ENCODE measurements at places on chromosomes 7 and 10.

- H3K36me3 ChIP-seq = no peaks in the 10 kb centered on the region
- H3K4me3 ChIP-seq = no peak overlapping the region
- no peaks in the 10 kb centered on the region for H3K4me1 ChIP-seq
- DNase-seq = no peak
- H3K27me3 ChIP-seq = no peaks in the 10 kb centered on the region
Measured at GRCh38 chr7:41964849-41965745, 262.2 kb upstream of the INHBA start.

DNA sequence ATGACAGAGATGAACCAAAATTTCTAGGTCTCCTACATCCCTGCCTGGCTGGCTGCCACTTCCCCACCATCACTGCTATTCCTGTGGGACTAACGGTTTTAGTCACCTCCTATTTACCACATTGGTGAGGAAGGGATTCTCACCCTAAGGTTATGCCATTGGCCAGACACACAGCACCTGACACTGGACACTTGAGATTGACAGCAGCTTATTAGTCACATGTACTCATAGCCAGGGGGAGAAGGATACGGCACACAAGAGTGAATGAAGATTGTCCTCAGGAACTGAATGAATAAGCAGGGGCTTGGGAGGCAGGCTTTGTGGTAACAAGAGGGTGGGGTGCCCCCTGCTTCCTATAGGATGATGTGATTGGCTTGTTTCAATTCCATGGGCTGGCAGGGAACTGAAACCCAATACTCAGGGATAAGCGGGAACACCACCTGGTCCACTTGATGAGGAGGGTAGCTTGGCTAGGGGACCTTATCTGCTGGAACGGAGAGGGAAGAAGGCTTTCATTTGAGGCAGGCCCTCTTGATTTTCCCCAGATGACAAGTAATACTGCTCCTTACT is 99.0 kb downstream of the SPAG6 start:
- no peak overlapping the region for H3K4me3 ChIP-seq
- H3K27me3 ChIP-seq = no peaks in the 10 kb centered on the region
- H3K4me1 ChIP-seq = peaks cover 48% of the 10 kb centered on the region
- no peak for DNase-seq

DNA sequence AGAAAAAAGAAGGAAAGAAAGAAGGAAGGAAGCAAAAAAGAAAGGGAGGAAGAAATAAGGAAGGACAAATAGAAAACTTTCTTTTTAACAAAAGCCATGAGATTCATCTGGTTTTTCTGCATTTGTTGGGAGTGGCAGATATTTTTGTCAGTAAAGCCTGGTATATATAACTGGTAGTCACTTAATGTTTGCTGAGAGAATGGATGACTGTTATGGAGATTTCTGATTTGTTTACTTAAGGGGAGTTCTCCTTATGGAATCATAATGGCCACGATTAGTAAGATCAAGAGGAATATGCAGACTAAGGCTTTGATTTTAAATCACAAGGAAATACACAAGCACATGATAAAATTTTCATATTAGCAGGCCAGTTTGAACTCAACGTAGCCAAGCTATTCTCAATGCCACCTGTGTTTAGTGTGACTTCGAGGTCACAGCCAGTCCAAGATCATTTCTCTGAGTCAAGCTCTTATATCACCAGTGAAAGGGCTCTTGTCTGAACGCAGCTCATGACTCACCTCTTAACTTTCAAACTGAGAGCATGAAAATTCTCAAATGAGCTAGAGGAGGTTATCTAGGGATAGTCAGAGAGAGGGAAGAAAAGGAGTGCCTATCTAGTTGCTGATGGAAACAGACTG is 445.1 kb upstream of the ZMIZ1 start:
- H3K36me3 ChIP-seq = no peaks in the 10 kb centered on the region
- no peak for DNase-seq
- H3K27ac ChIP-seq = no peak overlapping the region
- no peaks in the 10 kb centered on the region for H3K27me3 ChIP-seq
- H3K4me3 ChIP-seq = no peak overlapping the region

GRCh38 chr7:80132594-80132993 is 2.0 kb upstream of the GNAI1 start:
- H3K4me1 ChIP-seq = 0 out of 2 replicates have a peak, but pooled peaks cover 6% of the 10 kb centered on the region
- no peak overlapping the region for H3K4me3 ChIP-seq
- H3K27ac ChIP-seq = no peak overlapping the region
- H3K27me3 ChIP-seq = 0 out of 2 replicates have a peak, but pooled peaks cover 1% of the 10 kb centered on the region

DNA sequence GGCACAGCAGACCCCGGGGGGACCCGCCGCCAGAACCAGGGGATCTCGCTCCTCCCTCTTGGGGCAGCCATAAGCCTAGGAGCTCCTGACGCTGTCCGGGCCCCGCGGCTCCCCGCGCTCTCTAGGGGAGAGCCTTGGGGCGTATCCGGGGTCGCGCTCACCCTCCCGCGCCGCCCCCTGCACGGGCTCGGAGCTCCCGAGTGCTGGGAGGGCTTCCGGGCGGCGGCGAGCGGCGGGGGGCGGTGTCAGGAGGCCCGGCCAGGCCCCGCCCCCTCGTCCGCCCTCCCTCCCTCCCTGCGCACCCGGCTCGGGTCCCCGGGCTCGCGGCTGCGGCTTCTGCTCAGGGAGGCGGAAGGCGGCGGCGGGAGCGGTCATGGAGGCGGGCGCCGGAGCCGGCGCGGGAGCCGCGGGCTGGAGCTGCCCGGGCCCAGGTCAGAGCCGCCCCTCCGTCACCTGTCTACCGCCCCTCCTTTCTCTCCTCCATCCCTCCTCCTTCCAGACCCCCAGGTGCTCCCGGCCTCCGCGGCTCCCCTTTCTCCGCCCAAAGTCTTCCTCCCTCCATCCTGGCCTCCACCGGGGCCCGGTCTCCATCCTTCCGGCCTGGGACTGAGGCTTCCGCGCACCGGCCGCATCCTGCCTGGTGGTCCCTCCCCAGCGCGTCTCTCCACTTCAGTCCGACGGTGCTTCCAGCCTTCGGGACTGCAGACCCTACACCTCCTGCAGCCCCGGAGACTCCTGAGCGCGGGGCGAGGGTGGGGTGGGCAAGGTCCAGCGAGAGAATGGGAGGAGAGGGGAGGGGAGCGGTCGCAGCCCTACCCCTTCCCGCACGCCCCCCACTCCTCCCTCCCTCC is at the start of gene CCDC136:
TSS of gene CCDC136 (plus strand) at position 848 of the 851 bp plus-strand sequence. CDS start 444 bp downstream, outside the sequence.
- H3K4me3 ChIP-seq = peak within 1 kb of the TSS; percentile 82
- H3K27ac ChIP-seq = no peak within 1 kb of the TSS
- no peaks in the 10 kb centered on the region for H3K36me3 ChIP-seq
- peak; percentile 78 for DNase-seq
- H3K27me3 ChIP-seq = peaks cover 1% of the 10 kb centered on the region

GRCh38 chr7:10913457-10913856 is 60.2 kb upstream of the PHF14 start:
- H3K36me3 ChIP-seq = no peaks in the 10 kb centered on the region
- no peaks in the 10 kb centered on the region for H3K27me3 ChIP-seq
- no peak overlapping the region for H3K4me3 ChIP-seq
- H3K27ac ChIP-seq = no peak overlapping the region
- no peak for DNase-seq

- no peaks in the 10 kb centered on the region for H3K4me1 ChIP-seq
- no peak for DNase-seq
- H3K36me3 ChIP-seq = no peaks in the 10 kb centered on the region
- no peak overlapping the region for H3K27ac ChIP-seq
- no peaks in the 10 kb centered on the region for H3K27me3 ChIP-seq
Measured at GRCh38 chr7:85185424-85186082, 1.3 kb downstream of the SEMA3D start.

- H3K36me3 ChIP-seq = no peaks in the 10 kb centered on the region
- H3K4me1 ChIP-seq = no peaks in the 10 kb centered on the region
- H3K4me3 ChIP-seq = no peak overlapping the region
- H3K27ac ChIP-seq = no peak overlapping the region
- no peaks in the 10 kb centered on the region for H3K27me3 ChIP-seq
Measured at GRCh38 chr10:6871128-6871527, 291.1 kb upstream of the PRKCQ start.

DNA sequence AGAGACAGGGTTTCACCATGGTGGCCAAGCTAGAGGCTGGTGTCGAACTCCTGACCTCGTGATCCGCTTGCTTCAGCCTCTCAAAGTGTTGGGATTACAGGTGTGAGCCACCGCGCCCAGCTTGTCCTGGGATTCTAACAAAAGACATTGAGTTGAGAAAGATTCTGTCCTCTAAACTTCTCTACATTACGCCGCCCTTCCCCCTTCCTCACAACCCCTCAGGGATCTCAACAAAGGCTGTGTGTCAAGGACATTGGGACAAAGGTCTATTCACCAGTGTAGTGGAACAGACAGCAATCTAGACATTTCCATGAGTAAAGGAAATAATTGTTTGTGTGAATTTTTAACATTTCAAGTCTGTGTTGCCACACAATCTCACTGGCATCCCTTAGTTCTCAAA is 68.8 kb upstream of the KIF5B start:
- no peaks in the 10 kb centered on the region for H3K36me3 ChIP-seq
- no peaks in the 10 kb centered on the region for H3K27me3 ChIP-seq
- DNase-seq = no peak
- peak overlapping the region; percentile 26 for H3K27ac ChIP-seq
- H3K4me3 ChIP-seq = no peak overlapping the region

DNA sequence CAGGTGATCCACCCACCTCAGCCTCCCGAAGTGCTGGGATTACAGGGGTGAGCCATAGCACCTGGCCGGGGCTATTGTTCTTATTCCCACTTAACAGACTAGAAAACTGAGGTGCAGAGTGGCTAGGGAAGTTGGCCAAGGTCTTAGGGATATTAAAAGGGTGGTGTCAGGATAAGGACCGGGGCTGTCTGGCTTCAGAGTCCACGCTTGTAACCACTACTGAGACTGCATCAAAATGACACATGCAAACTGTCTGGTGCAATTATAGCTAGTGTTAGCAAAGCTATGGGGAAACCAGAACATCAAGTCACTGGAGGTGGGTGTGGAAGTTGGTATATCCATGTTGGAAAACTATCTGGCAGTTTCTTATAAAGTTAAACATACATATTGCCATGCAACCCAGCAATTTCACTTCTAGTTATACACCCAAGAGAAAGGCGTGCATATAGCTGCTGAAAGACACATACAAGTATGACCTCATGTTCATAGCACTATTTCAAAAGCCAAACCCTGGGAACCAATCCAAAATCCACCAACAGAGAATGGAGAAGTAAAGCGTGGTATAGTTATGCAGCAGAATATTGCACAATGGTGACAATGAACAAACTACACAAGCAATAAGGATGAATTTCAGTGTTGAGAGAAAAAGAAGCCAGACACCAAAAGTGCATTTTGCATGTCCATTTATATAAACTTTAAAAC is 33.9 kb upstream of the EEPD1 start:
- no peak for DNase-seq
- no peaks in the 10 kb centered on the region for H3K36me3 ChIP-seq
- H3K4me1 ChIP-seq = peaks cover 3% of the 10 kb centered on the region
- H3K27me3 ChIP-seq = no peaks in the 10 kb centered on the region
- H3K4me3 ChIP-seq = no peak overlapping the region

- H3K27ac ChIP-seq = peak overlapping the region; percentile 88
- H3K4me1 ChIP-seq = peaks cover 23% of the 10 kb centered on the region
- no peak overlapping the region for H3K4me3 ChIP-seq
- H3K27me3 ChIP-seq = no peaks in the 10 kb centered on the region
Measured at GRCh38 chr7:129969881-129970446, 17.2 kb upstream of the UBE2H start.

GRCh38 chr10:86053675-86054074 is 312.9 kb downstream of the GRID1 start:
- H3K27me3 ChIP-seq = no peaks in the 10 kb centered on the region
- no peaks in the 10 kb centered on the region for H3K36me3 ChIP-seq
- no peak overlapping the region for H3K4me3 ChIP-seq

- H3K4me3 ChIP-seq = no peak overlapping the region
- no peaks in the 10 kb centered on the region for H3K36me3 ChIP-seq
- no peaks in the 10 kb centered on the region for H3K4me1 ChIP-seq
- no peak for DNase-seq
- H3K27ac ChIP-seq = no peak overlapping the region
Measured at GRCh38 chr7:25930492-25931048, 221.4 kb upstream of the NFE2L3 start.

- H3K36me3 ChIP-seq = no peaks in the 10 kb centered on the region
- H3K27ac ChIP-seq = no peak overlapping the region
- H3K27me3 ChIP-seq = no peaks in the 10 kb centered on the region
- no peaks in the 10 kb centered on the region for H3K4me1 ChIP-seq
Measured at GRCh38 chr7:32293833-32294232, 196.3 kb downstream of the LSM5 start.

- H3K27ac ChIP-seq = no peak overlapping the region
- peaks cover 3% of the 10 kb centered on the region for H3K36me3 ChIP-seq
- H3K4me1 ChIP-seq = peaks cover 12% of the 10 kb centered on the region
- no peak for DNase-seq
Measured at GRCh38 chr10:58586282-58587245, 73.9 kb downstream of the BICC1 start.

DNA sequence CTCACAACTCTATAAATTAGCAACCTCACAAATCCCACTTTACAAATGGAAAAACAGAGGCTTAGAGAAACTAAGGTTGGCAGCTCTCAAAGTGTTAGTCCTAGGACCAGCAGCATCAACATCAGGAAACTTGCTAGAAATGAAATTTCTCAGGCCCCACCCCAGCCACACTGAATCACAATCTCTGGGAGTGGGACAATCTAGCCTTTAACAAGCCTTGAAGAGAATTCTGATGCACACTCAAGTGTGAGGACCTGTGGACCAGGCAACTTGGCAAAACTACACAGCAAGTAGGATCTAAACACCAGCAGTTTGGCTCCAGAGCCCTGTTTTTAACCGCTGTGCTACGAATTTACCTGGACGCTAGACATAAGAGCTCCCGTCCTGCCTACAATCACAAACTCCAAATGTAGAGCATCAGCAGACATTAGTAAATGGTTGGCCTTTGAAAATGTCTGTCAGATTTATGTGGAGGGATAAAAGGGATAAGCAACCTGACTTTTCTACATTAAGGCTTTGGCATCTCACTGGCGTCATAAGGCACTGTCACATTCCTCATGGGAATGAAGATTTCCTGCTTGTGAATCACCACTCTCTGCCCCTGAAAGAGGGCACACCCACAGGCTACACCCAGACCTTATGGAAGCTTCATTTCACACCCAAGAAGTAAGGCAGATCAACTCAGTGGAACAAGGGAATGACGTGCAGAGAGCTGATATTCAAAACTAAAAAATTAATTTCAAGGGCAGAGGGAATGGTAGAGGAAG is 34.5 kb downstream of the PPP1R3C start:
- H3K27ac ChIP-seq = no peak overlapping the region
- no peaks in the 10 kb centered on the region for H3K36me3 ChIP-seq
- H3K27me3 ChIP-seq = no peaks in the 10 kb centered on the region
- no peaks in the 10 kb centered on the region for H3K4me1 ChIP-seq

- no peak overlapping the region for H3K4me3 ChIP-seq
- H3K4me1 ChIP-seq = 0 out of 2 replicates have a peak, but pooled peaks cover 8% of the 10 kb centered on the region
- H3K27me3 ChIP-seq = no peaks in the 10 kb centered on the region
- H3K36me3 ChIP-seq = no peaks in the 10 kb centered on the region
- DNase-seq = no peak
Measured at GRCh38 chr7:46396481-46396880, 475.4 kb upstream of the IGFBP3 start.

DNA sequence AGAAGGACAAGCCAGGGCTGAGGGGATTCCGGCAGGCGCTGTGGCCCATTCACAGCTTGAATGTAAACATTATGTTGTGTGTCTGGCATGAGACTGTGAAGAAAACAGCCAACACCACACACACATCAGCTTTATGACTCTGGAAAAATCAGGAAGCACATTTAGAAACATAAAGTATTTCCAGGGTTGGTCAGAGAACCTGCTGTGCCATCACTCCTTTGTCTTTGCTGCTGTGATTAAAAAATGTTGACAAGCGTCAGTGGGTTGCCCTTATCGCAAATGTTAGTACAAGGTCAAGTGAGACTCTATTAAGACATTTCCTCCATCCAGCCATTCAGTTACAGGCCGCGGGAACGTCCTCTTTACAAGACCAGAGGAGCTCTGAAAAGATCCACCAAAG is 95.4 kb downstream of the TAX1BP1 start:
- H3K27ac ChIP-seq = no peak overlapping the region
- H3K36me3 ChIP-seq = no peaks in the 10 kb centered on the region
- no peak overlapping the region for H3K4me3 ChIP-seq
- DNase-seq = no peak
- no peaks in the 10 kb centered on the region for H3K27me3 ChIP-seq
